Activated CD4-positive, alpha-beta memory T cell treated with anti-CD3 and anti-CD28 coated beads for 36 hours (primary cell): ENCODE measurements at places on chromosomes 4 and X. TPM values are rescaled to one million over a fixed set of nuclear protein-coding genes. Genes with fewer than 3 reads are reported as not detected.

GRCh38 chr4:71772592-71772991 lies 11.3 kb downstream of the GC start:
- no peak for DNase-seq

DNA sequence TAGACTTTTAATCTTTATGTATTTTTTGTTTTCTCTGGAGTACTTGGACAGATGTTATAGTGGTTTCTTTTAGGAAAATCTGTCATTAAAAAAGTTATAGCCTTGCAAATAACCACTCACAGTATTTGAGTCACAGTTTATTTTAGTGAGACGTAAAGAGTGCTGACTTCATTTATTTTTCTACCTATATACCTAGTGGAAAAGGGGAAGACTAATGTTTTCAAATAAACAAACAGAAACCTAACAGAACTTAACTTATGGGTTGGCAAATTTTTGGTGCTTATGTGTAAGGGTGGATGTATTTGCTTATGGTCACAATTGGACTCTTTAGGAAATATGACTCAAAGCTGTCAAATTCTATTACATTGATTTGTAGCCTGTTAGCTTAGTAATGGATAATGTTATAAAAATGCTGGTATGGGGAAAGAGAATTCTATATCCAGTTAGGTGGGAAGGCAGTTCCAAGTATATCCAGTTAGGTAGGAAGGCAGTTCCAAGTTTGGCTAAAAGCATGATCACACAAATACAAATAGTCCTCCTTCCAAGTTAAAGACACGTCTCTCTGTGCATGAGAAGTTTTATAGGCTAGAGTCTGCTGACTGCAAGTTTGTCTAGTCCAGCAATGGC lies 61.9 kb downstream of the SLC9A6 start:
- no peak for DNase-seq

DNA sequence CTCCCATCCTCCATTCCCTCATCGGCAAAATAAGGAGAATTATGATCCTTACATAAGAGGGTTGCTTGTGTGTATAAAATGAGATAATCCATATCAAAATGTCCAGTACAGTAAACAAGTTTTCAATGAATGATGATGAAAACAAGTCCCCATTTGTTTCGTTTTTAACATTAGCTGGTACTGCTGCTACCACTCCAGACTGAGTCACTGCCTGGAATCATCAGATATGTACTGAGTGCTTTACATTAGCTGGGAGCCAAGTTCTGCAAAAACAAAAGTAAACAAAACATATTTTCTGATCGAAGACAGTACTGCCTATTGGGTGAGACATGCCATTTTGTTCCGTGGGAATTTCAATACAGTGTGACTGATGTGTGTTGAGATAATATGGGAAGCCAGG lies 123.2 kb upstream of the IGFBP7 start:
- DNase-seq: no peak

Gene GPRASP1
- total RNA-seq: 4.0 TPM

GRCh38 chr4:63325140-63325539 lies 1084.1 kb downstream of the TECRL start:
- DNase-seq: no peak

DNA sequence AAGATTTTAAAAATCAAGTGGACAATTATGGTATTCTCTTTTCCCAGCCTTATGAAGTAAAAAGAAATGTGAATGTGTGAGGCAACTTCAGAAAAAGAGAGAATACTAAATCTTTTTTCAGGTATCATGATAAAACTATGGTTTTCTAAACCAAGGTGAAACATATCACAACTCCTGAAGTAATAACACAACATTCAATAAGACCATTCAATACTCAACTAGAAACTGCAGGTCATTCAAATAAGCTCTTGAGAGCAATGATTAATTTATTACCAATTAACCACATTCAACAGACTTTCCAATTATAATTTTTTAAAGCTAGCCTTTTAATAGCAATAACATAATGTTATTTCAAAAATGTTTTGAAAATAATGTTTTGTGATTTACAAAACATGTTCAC lies 35.8 kb downstream of the SLC10A7 start:
- no peak for DNase-seq

Gene ARHGAP36
- not detected for total RNA-seq

Gene FOXR2
- not detected for total RNA-seq

- DNase-seq: peak; percentile 9
Measured at GRCh38 chr4:24472161-24472510, 112.2 kb downstream of the DHX15 start.

DNA sequence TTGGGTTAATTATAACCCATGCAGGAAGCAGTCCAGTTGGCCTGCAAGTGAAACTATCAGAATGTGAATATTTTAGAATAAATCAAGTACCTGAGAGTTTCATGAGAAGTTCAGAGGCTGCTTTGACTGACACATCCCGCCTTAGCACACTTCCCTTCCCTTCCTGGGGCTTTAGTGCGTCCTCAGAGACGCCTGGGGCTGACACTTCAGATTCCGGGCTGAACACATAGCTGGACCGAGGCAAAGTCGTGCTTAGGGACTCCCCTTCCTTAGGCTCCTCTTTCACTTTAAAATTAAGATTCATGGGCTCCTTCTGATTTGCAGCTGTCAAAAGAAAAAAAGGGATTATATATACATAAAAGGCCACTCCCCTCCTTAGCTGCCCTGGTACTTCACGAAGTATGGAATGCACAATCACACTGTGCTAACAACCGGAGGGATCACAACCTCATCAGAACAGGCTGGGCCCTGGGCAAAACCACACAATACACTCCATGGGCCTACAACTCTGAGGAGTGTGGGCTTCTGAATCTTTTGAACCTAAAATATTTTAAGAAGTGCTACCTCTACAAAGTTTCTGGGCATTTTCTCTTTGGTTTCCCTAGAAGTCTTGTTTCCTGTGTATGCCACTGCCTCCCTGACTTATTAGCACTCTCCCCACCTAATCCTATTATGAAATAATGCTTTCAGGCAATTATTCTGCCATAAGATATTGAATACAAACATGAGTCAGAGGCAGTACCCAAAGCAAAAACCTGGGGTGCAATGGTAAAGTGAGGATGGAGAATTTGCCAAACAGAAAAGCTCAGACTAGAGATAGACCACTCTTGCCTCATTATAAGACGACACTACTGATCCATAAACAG lies 68.2 kb downstream of the ZNF827 start:
- DNase-seq: no peak

Gene CTAG1A
- not detected for total RNA-seq

Gene ZNF827
- total RNA-seq: 17.3 TPM

GRCh38 chr4:86496094-86497080 lies 97.7 kb upstream of the PTPN13 start:
- DNase-seq: peak; percentile 27

DNA sequence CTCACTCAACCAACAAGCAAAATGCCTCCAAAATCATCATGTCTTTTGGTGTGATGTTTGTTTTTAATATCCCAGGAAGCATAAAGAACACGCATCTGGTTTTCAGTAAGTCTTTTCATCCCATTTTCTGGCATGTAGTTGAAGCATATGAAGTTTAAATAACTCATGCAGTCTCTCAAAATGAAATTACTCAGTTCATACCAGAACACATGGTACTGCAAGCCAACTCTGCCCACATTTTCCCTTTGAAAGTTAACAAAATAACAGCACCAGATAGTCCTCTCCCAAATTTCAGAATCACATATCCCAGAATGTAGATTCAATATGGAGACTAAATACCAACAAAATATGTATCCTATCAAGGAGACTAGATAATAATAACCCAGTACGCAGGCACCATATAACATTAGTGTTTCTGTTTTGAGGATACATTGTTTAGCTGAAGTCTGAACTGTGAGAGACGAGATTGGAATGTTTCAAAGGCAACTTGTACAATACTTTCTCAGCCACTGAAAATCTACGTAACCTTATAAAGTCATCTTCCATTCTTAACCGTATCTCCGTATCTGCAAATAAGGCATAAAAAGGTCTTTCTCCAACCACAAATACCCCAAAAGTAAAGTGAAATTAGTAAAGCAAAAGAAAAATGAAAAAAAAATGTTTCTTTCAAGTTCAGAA lies 23.1 kb downstream of the CORIN start:
- DNase-seq: no peak

GRCh38 chr4:8792491-8792890 lies 79.1 kb downstream of the HMX1 start:
- no peak for DNase-seq

- DNase-seq: peak; percentile 56
Measured at GRCh38 chr4:184473499-184474262, 669 bp downstream of the IRF2 start.

DNA sequence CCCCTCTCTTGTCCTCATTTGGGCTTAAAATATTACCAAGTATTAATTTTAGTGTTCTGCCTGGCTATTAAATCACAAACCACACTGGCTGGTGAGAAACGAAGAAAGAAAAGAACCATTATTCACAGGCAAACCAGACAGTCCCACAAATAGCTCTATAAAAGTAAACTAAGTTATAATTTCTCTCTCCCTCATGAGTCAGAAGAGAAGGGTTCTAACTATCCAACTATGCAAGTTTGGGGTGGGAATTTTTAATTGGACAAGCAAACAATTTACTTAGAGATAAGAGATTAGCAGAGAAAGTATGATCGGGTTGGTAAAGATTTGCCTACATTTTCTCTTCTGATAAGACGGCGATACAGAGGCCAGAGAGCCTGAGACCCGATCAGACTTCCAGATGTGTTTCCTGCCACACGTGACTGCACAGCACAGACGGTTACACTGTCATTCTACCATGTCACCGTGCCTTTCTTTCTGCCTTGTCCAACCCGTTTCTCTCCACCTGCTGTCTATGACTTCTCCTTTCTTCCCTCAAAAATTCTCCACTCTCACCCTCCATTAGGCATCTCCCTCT lies 52.3 kb downstream of the MEPE start:
- DNase-seq: no peak

Gene VEGFC
- total RNA-seq: not detected

Gene CFAP99
- not detected for total RNA-seq

GRCh38 chrX:27633328-27633727 lies 43.2 kb downstream of the DCAF8L2 start:
- DNase-seq: no peak

GRCh38 chr4:2482192-2482591 lies 13.3 kb downstream of the RNF4 start:
- no peak for DNase-seq

GRCh38 chrX:120015145-120016067 lies 62.1 kb downstream of the RHOXF2B start:
- no peak for DNase-seq

Gene DUSP9
- 0.12 TPM for total RNA-seq

- DNase-seq: no peak
Measured at GRCh38 chr4:3510481-3510880, 21.7 kb downstream of the LRPAP1 start.

Gene HMX1
- not detected for total RNA-seq

DNA sequence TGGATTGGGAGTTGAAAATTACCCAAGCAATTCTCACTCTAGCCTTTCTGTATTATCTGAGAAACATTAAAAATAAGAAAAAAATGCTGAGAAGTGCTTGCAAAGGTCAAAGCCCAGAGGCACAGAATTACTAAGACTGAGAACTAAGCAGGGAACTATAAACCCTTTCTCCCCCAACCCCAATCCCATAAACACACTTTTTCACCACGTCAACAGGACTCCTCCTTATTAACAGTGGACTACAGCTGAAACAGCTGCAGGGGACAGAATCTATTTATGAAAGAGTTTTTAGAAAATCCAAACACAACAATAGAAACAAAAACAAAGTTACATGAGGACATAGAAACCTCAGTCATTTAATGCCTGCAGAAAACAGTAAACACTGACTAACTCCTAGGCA lies 984.1 kb downstream of the TRAM1L1 start:
- no peak for DNase-seq

- no peak for DNase-seq
Measured at GRCh38 chrX:150870487-150871340, 27.8 kb downstream of the CD99L2 start.

Gene SLITRK2
- total RNA-seq: not detected

DNA sequence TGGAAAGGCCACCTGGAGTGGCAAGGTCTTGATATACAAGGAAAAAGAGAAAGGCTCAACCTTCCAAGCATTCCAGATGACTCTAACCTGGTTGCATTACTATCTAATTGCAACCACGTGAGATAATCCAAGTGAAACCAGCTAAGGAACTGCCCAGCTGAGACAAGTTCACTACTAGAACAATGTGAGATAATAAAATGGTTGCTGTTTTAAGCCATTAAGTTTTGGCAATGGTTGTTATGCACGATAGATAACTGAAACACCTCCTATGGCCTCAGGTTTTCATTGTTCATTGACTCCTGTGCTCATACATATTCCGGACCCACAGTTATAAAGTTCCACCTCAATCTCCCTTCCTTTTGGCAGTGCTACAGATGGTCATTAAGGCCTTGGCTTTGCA lies 9.2 kb upstream of the CXorf66 start:
- DNase-seq: no peak

Gene CXorf49
- not detected for total RNA-seq

Gene AKAP4
- total RNA-seq: not detected

DNA sequence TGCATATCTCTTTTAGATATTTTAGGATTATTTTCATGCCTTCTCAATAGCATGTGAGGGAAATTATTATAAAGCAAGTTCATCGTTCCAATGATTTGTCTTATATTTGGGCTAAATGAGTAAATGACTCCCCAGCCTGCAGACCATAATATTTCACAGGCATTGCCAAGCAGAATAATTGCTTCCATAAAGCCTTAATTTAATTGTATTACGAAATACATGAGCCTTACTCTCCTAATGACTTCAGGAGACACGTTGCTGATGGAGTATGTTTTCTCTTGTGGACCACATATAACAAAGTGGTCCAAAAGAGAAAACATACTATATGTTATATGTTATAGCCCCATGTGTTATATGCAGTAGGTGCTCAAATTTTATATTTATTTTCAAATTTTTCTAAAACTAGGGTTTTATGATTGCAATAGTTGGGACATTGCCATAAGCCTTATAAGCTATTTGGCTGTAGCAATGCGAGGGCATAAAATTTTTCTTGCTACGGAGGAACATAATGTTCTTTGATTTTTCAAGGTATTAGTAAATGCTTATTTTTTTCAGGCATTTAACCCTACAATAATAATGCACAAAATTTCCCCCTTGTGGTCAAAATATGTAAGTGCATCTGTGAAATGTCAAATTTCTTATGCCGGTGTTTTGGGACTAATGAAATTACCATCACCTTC lies 26.2 kb upstream of the TMPRSS11D start:
- DNase-seq: no peak

GRCh38 chr4:126230269-126230668 lies 915.5 kb downstream of the FAT4 start:
- DNase-seq: no peak

DNA sequence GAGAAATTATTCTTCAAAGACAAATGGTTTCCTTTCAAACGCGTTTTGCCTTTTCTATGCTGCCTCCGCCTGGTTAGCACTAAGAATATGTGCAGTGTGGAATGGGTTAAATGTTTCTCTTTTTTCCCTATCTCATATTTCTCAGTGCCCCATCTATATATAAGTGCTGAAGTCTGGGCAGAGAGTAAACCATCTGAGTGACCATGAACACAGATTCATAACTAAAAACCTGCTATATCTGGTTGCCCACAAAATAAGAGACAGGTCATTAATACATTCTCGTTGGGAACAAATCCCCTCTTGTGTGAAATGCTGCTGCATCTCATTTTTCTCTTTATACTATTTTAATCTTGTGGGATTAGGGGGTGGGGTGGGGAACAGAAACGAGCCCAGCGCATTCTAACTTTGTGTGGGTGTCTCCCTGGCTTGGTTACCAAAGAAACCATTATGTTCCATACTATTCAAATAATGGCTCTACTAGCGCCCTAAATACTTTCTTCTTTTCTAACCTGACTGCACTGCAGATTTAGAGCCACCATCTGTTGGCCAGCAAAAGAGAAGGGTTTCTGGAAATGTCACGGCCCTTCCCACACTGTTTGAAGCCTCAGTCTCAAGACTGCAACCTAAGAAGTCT lies 42.2 kb upstream of the PTCHD1 start:
- DNase-seq: no peak
